Stimulated activated CD8-positive, alpha-beta memory T cell treated with anti-CD3 and anti-CD28 coated beads, Interleukin-7, amount 100 ng/mL, for 24 hours (primary cell): ENCODE measurements at places on chromosomes 16 and 17.

DNA sequence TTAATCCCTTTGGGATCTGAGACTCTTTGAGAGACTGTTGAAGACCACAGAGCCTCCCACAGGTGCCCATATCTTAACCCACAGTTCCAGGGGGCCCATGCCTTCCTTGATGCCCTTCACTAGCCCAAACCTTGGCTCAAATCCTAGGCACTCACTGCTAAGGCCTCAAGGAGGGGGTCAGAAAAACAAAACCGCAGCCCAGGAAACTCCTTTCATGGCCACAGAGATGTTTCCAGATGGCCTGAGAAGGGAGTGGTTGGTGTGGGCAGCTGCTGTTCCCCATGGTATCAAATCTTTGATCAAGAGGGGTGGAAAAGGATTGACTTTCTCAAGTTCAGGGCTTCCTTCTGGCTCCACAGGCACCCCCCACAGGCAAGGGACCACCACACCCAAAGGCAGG, 44.7 kb downstream of the CDH1 start:
- DNase-seq, result no peak

DNA sequence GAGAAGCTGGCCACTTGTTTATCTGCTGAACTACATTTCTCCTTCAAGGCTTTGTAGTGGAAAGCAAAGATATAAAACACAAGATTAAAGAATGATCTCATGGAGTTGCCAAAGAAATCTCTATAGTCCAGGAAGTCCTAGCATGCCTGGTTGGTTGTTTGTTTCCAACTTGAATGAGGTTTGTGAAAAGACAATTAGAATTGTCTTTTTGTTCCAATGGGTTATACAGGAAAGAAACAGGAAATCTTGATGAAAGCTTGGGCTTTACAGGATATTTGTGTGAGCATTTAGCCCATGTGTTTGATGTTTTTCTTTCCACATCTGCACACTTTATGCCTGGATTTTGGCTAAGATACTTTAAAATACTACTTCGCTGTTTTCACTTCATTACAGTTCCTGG, 273.4 kb downstream of the CEP112 start:
- no peak for DNase-seq

GRCh38 chr16:72068930-72069329, 5.9 kb downstream of the HPR start:
- no peak for DNase-seq

- no peak for DNase-seq
Measured at GRCh38 chr16:29007730-29008593, 23.1 kb downstream of the LAT start.

GRCh38 chr17:41687828-41688640, 651 bp upstream of the EIF1 start:
- DNase-seq, result no peak

DNA sequence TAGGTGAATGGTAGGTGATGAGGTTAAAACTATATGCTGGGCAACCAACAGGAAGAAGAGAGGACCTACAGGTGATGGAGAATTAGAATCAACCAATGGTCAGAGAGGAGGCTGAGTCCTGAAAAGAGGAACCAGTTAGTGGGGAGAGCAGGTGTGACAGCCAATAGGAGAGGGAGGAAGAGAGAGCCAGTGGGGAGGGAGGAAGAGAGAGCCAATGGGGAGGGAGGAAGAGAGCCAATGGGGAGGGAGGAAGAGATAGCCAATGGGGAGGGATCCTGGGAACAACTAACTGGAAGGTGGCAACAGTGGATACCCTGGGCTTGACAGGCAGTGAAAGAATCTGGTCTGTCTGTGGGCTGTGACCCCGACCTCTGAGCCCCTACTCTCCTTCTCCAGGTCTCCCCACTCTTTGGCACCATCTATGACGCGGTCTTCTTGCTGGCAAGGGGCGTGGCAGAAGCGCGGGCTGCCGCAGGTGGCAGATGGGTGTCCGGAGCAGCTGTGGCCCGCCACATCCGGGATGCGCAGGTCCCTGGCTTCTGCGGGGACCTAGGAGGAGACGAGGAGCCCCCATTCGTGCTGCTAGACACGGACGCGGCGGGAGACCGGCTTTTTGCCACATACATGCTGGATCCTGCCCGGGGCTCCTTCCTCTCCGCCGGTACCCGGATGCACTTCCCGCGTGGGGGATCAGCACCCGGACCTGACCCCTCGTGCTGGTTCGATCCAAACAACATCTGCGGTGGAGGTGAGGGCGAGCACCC, 3.7 kb downstream of the GUCY2D start:
- DNase-seq, result no peak

GRCh38 chr16:70679671-70680494, 6.0 kb downstream of the MTSS2 start:
- DNase-seq, result no peak

GRCh38 chr16:87319011-87319410, 1.8 kb upstream of the C16orf95 start:
- no peak for DNase-seq

DNA sequence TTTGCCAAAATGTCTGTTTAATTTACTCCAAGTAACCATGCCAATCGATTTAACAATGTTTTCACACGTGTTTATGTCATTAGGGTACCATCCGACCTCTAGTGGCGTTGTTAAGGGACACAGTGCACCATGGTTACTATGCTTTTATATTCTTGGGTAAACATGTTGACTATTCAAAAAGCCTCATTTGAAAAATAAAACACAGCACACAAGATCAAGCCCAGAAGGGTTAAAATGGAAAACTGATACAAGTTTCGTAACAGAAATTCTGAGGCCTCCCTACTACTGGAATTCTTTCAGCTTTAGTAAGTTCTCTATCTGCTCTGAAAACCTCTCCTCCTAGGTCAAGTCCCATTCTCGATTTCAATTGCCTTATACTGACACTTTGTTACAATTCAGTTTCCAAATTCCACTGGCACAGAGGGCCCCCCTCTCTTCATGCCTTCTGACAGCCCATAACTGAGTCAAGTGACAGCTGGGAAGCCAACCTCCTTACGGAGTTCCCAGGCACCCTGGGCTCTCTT, 2.1 kb downstream of the CFAP20 start:
- no peak for DNase-seq

- no peak for DNase-seq
Measured at GRCh38 chr16:54066451-54067105, 220.0 kb downstream of the IRX3 start.

GRCh38 chr16:31168848-31169247, 11.1 kb upstream of the FUS start:
- DNase-seq, result no peak

- no peak for DNase-seq
Measured at GRCh38 chr16:73739049-73739769, 557.4 kb upstream of the PSMD7 start.
